ENCODE measurements at places on chromosomes 4 and X.

DNA sequence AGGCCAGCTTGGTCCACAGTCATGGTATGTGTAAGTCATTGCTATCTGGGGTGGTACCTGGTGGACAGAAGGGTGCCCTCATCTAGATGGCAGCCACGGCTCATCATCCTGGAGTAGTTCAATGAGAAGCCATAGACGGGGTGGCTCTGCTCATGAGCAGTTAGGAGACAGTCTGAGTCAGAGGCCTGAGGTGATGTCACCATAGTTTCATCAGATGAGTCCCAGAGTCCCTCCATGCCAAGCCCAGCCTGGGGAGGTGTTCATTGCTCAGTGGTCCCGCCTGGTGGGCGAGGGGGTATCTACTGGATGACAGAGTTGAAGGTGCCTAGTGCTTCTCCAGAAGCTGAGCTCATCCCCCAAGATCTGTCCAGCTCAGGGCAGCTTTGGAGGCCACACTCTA is 49.8 kb downstream of the DLG3 start:
- peaks cover 3% of the 10 kb centered on the region for H3K4me1 ChIP-seq
- H3K27me3 ChIP-seq: no peaks in the 10 kb centered on the region
- H3K36me3 ChIP-seq: peaks cover 14% of the 10 kb centered on the region
- no peak overlapping the region for H3K4me3 ChIP-seq

DNA sequence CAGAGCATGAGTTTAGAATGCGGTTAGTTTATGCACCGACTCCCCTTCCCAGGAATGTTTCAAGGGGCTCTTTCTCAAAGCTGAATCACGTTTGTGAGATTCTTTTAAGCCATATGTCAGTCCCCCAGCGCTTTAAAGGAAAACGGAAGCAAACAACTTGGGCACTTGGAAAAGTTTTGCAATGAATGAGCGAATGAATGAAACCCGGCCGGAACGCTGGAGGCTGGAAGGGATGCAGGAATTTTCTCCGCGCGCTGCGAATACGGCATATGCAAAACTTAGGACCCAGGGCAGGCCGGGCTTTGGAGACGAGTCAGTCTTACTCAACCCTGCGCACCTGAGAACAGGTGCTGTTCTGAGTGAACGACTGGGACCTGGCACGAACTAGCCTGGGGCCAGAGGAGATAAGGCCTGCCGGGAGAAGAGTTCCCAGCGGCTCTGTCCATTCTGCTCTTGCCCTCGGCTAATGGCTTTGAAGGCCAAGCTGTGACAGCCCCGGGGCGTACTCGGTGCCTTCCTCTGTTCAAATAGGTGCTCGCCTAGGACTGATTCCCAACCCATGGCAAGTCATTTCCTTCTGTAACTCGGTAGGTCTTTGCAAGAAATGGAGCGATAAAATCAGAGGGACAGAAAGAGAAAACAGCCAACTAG is 743 bp upstream of the NRK start:
- no peak overlapping the region for H3K4me3 ChIP-seq
- no peaks in the 10 kb centered on the region for H3K36me3 ChIP-seq
- H3K27ac ChIP-seq: no peak overlapping the region
- no peak for DNase-seq
- peaks cover 22% of the 10 kb centered on the region for H3K27me3 ChIP-seq

DNA sequence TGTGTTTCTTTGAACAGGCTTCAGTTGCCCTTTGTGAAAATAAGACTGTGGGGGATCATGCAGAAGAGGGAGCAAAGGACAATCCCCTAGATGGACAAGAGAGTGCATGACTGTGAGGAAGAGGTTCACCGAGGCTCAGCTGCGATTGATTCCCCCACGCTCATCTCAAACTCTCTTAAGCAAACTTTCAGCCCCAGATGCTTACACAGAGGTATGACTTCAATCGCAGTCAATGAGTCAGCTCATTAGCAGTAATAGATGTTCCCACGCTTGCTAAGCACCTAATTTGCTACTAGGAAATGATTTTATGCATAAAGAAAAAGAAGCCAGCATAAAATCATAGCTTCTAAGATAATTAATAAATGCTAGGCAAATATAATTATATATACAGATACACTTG is 2256.1 kb upstream of the AGA start:
- DNase-seq: no peak
- H3K4me1 ChIP-seq: no peaks in the 10 kb centered on the region
- no peaks in the 10 kb centered on the region for H3K27me3 ChIP-seq
- no peak overlapping the region for H3K27ac ChIP-seq
- H3K4me3 ChIP-seq: no peak overlapping the region

DNA sequence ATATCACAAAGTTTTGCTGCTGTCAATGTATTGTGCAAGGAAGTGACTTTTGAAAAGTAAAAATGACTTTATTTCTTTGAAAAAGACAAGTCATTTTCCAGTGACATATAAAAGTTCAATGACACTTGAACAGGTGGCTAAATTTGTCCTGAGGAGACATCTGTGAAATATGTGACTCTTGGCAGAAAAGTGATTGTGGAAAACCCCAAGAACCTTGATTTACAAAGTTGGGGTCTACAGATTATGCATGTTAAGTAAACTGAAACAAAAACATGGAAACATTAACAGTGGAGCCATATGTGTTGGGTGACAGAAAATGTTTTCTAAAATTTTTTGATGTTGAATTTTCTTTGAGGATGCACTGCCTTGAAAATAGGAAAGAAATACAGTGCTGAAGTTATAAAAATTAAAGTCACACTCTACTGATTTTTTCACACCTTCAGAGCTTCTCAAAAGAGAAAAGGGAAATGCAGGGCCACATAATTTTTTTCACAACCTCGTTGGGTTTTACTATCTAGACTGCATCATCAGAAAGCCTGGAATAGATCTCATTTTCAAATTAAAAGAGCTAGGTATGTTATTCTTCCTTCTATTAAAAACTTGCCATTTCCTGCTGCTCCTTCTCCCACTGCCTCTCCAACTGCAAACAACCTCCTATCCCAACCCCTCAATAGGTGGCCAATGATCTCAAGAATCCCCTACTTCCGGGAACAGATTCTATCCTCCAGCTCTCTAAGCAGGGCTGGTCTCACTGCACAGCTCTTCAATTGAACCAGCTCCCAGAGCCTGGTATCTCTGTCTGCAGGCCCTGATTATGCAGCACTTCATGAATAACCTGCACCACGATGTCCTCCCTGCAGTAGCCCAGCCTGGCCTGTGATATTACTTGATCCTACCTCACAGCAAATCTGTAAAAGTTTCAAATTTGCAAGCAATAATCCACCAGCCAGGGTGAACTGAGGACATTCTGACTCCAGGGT is 570.8 kb upstream of the CPEB2 start:
- H3K4me3 ChIP-seq: no peak overlapping the region
- H3K36me3 ChIP-seq: no peaks in the 10 kb centered on the region

Data from activated naive CD8-positive, alpha-beta T cell treated with anti-CD3 and anti-CD28 coated beads, Interleukin-2, amount 50 U/mL, for 24 hours (primary cell).